ENCODE measurements at places on chromosomes 7 and 10.

GRCh38 chr10:128498378-128498730 lies 372.1 kb upstream of the MKI67 start:
- no peak for DNase-seq

- no peak for DNase-seq
Measured at GRCh38 chr7:18803923-18804322, 308.4 kb downstream of the HDAC9 start.

DNA sequence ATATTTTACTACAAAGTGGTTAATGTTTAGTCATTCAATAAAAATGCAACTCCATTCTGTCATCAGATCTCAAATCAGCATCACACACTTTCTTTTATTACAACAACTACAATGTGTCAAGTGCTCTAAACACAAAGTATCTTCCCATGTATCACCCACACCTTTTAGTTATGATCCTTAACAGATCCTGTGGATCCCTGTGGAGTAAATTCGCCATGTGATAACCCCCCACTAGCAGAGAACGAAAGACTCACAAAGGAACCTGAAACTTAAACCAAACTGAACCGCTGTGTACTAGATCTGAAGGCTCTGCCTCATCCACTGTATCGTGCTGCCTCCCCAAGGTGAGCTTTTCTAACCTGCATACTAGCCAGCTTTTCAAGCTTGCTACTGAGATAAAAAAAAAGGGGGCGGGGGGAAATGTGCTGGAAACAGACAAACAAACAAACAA lies 1.7 kb downstream of the DPY19L1 start:
- no peak for DNase-seq

- no peak for DNase-seq
Measured at GRCh38 chr7:111138193-111138569, 47.3 kb downstream of the LRRN3 start.

- DNase-seq: no peak
Measured at GRCh38 chr10:49138361-49138891, 4.6 kb upstream of the FAM170B start.

- DNase-seq: no peak
Measured at GRCh38 chr10:96697438-96697837, 22.9 kb downstream of the PIK3AP1 start.

GRCh38 chr10:71736570-71736952 lies 17.0 kb upstream of the C10orf105 start:
- no peak for DNase-seq

DNA sequence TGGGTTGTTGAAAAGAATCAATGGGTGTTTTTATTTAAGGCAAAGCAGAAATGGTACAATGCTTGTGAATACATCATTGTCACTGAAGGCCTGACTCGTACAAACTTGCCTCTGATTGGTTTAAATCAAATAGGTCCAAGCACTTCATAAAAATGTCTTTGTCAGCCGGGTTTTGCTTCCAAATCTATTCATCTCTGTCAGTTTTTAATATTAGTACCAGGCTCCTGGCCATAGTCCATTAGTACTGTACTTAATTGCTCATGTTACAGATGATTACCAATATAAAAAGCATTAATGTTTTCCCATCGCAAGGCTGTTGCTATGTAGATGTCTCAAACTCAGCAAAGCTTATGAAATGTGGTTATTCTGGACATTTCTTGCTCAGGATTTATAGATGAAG lies 171.9 kb downstream of the ARID5B start:
- no peak for DNase-seq

DNA sequence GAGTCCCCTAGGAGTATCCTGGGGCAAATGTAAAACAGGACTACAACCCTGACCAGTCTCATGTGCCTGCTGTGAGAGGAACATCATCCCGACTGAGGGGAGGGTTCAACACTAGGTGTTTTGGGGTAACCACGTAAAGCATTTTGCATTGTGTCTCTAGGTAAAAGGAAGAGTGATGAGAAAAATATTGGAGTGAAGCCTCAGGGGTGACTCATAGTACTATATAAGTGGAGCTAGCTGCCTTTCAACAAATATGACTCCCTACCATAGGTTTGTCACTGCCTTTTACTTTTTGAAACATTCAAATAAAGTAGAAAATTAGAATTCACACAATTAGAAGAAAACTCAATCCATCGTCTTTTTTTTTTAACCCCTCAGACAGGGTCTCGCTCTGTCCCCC lies 2.6 kb upstream of the CAMK2G start:
- DNase-seq: no peak

DNA sequence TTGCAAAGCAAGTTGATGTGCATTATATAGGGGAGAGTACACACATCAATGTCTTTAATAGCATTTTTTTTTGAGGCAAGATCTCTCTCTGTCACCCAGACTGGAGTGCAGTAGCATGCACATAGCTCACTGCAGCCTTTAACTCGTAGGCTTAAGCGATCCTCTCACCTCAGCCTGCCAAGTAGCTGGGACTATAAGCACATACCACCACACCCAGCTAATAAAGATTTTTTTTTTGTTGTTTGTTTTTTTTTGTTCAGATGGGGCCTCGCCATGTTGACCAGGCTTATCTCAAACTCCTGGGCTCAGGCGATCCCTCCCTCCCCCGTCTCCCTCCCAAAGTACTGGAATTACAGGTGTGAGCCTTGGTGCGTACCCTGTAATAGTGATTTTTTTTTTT lies 1.5 kb downstream of the UMAD1 start:
- no peak for DNase-seq

GRCh38 chr7:2195400-2196246 lies 37.1 kb downstream of the MAD1L1 start:
- DNase-seq: no peak

GRCh38 chr7:6618621-6619020 lies 3.2 kb downstream of the ZNF853 start:
- DNase-seq: peak; percentile 4

DNA sequence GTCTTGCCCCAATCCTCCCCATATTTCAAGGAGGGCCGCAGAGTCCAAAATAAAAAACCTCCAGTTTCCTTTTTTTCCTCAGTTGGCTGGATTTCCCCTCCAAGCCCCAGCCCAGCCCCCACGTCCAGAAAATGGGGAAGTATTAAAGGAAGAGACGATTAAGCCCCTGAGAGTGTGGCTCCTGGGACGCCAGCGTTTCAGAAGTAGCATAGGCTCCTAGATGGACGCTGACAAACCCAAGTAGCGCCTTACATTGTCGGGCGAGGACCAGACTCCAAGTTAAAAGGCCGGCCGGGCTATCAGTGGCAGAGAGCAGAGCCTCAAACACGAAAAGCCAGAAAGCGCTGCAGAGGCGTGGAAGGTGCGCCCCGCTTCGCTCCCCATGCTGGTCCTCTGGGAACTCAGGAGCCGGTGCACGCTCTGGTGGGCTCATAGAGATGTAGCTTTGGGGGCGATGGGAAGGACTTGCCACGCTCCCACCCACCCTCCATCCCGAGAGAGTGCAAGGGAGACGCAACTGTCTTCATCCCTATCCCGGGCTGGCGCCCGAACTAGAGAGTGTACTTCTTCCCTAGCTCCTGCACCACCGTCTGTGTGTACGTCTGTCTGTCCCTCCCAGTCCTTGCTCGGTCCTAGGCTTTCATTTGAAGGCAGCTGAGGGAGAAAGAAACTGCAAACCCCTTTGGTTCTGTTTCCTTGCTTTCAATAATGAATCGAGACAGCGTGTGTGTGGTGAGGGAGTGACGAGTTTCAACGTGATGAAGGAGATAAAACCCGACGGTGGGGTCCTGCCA lies 6.3 kb upstream of the EMX2 start:
- DNase-seq: no peak

DNA sequence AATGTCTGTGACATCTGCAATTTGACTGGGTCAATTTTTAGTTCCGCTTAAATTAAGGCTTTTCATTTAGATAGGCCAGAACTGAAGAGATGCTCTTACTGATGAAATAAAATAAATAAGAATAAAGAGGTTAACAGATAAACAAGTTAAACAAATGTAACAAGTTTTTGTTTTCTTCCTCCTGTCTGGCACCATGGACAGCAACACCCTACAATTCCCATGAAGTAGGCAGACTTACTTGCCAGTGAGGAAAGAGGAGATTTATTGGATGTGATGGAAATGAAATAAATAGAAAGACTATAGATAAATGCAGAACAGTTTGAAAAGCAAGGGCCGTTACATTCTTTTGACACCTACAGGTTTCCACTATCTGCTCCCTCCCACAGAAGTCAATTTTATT lies 118.5 kb downstream of the AMPH start:
- no peak for DNase-seq

GRCh38 chr10:4016214-4016740 lies 231.3 kb upstream of the KLF6 start:
- DNase-seq: no peak

DNA sequence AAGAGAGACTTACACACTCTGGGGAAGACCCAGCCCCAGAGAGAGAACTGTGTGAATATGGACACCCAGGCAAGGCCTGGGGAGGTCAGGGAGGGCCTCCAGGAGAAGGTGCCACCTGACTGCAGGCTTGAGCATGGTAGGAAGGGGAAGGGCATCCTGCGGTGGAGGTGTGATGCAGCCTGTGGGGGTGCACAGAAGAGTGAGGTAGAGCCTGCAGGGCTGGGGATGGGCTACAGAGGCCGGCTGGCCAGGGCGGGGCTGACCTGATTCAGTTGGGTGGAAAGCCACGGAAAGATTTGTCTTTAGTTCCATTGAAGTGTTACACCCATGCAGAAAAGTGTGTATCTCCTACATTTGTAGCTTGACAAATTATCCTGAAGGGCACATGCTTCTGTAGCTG lies 47.6 kb downstream of the ZMIZ1 start:
- DNase-seq: no peak
